ENCODE measurements at places on chromosomes 2 and 18.

DNA sequence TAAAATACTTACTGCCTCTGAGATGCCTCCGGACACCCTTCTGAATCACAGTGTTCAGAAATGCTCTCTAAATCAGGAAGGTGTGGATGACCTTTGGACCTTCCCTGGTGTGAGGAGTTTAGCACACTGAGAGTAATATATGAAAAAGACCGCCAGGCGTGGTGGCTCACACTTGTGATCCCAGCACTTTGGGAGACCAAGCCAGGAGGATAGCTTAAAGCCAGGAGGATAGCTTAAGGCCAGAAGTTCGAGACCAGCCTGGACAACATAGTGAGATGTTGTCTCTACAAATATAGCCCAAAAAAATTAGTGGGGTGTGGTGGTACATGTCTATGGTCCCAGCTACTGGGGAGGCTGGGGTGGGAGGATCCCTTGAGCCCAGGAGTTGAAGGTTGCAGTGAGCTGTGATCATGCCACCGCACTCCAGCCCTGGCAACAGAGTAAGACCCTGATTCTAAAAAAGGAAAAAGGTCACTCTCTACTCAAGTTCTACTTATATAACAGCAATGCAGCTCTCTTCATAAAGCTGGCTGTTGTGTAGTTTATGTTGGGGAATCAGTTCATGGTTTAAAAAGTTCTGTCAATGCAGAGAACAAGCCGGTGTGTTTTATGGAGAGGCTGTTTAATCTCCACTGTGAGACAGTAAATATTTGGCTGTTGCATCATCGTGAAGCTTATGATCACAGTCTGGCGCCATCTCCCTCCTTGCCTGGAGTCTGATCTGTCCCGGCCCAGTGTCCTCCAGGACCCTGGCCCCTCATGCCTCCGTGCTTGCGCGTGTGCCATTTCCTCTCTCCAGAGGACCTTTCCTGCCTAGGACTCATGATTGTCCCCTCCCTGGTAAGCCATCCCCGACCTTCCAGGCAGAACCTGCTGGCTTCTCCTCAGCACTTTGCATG lies 184.5 kb downstream of the FAM210A start:
- no peak for DNase-seq

GRCh38 chr18:21000667-21001066 lies 110.9 kb downstream of the ROCK1 start:
- no peak for DNase-seq

- DNase-seq: no peak
These were observed 163.9 kb upstream of the HNMT start for GRCh38 chr2:137800386-137800785.

DNA sequence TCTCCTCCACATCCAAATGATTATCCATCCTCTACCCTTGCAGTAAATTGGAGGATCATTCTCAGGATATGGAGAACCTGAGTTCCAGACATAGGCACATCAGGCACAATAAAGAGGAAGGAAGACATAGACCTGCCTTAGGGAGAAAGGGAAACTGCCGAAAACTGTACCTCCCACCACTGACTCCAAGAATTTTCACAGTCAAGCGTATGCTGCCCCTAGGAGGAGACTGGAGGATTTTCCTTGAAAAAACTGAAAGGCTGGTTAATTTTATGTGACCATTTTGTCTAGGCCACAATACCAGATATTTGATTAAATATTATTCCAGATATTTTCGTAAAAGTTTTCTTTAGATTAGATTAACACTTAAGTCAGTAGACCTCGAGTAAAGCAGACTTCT lies 638.5 kb upstream of the PKDCC start:
- no peak for DNase-seq

DNA sequence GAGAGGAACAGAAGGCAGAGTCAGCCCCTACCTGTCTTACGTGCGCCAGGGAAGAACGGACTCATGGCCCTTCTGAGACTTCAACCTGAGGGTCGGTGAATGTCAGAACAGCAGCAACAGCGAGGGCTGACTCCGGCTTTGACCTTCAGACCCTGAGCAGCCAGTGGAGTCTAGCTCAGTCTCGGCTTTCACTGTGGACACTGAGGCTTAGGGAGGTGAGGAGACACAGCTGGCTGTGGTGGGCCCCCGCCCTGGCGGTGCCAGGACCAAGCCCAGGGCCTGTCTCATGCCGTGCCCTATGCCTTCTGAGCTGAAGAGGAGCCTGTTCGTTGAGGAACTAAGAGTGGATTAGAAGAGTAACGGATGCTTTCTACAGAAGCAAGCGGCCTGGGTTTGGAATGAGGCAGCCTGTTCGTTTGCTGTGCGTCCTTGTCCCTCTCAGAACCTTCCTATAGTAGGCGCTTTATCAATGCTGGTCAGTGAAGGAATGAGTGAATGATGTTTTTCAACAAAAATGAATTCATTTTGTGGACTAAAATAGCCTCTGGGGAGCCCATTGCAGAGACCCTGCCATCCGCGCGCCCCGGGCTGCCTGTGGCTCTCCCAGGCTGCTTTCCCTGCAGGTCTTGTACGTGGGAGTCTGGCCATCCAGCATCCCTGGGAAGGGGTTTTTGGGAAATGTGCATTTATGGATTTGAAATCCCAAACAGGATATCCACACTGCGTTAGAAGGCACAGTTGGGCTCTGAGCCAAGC lies 38.9 kb downstream of the ASB1 start:
- DNase-seq: no peak

DNA sequence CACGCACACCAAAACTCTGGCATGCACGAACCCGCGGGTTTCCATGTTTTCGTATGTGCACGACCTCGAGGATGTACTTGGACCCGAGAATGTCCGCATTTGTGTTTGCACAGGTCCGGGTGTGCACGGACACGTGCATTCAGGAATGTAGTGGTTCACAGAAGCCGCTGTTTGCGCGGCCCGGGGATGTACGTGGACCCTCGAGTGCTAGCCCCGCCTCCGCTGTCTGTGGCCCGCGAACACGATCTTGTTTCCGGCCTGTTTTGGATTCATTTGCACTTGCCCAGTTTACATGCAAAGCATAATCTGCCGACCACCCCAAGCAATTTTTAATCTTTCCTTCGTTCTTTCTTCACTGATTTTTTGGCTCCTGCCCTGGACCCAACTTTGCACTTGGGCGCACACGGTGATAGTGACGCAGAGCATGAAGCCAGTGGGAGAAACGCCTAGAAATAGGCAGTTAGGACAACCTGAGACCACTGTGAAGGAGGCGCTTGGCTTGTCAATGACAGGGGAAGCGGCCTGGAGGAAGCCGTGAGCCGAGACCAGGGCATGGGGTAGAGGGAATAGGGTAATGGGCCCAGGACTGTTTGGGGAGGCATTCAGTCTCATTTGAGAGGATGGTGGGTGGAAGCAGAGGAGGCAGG lies 45.4 kb upstream of the PTMA start:
- no peak for DNase-seq

- peak; percentile 2 for DNase-seq
These were observed at the start of gene TUBA4A for GRCh38 chr2:219253753-219254589. TUBA4A (minus strand) TSS chr2:219253918; CDS start chr2:219253858, 60 bp downstream.

DNA sequence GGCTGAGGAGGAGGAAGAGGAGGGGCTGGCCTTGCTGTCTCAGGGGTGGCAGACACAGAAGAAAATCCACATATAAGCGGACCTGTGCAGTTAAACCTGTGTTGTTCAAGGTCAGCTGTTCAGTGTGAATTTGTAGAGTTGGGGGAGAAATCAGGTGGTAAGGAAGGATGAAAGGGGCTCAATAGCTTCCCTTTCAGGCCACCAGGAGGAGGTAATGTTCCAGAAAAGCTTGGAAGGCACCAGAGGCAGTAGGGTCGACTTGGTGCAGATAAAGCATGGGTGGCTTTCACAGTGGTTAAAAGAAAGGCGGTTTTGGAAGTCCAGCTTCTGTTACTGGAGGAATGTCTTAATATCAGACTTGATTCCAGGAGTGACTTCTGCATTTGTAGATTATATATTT lies 167.4 kb downstream of the THSD7B start:
- DNase-seq: peak; percentile 63

DNA sequence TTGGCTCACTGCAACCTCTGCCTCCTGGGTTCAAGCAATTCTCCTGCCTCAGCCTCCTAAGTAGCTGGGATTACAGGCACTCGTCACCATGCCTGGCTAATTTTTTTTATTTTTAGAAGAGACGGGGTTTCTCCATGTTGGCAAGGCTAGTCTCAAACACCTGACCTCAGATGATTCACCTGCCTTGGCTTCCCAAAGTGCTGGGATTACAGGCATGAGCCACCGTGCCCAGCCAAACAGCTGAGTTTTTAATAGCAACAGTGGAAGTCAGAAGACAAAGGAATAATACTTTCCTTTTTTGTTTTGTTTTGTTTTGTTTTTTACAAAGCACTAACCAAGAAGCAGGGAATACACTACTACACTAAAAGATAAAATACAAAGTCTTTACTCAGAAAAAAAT lies 16.9 kb downstream of the GPR75 start:
- no peak for DNase-seq

DNA sequence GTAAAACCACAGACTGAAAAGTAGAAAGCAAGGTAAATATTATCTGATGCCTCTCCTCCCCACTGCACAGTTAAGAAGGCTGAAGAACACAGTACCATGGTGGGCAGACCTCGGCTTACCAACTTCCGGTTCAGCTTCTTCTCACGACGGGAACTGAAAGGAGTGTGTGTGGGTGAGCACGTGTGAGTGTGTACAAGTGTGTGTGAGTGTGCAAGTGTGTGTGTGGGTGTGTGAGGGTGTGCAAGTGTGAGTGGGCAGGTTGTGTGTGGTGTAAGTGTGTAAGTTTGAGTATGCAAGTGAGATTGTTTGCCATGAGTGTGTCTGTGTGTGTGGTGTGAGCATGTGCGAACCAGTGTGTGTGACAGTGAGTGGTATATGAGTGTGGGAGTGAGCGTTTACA lies 103.5 kb downstream of the ADD2 start:
- DNase-seq: no peak

- no peak for DNase-seq
These were observed 49.6 kb downstream of the COL5A2 start for GRCh38 chr2:189129971-189130370.

DNA sequence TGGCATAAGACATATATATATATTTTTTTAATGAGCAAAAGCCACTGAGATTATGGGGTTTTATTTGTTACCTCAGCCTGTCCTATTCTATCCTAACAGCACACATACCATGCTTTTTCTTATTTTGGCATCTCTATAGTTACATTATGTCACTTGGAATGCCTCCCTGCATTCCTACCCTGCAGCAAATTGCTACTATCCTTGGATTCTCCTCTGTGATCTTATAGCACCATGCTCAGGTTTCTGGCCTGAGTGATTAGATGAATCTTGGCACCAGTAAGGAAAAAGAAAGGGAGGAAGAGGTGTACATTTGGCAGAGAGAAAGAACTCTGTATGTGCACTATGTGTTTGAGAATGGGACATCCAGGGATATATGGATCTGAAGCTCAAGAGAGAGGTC lies 86.3 kb upstream of the PELI1 start:
- no peak for DNase-seq

DNA sequence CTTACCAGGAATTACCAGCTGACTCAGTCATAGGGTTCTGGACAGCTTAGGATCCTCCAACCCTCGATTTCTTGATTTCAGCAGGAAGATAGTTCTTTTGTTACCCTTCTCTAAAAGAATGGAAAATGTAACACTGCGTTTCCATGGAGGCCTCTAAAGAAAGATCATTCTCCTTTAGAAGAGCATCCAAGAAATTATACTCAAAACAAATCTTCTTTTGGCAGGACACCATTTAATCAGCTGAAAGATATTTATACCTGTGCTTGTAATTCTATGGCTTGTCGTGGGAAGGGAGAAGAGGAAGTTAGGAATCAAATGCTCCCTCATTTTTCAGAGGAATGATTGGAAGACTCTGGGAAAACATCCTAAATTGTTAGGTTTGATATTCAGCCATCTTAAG lies 130.5 kb downstream of the RAB3GAP1 start:
- no peak for DNase-seq

GRCh38 chr2:205610437-205610836 lies 71.9 kb upstream of the NRP2 start:
- DNase-seq: no peak

DNA sequence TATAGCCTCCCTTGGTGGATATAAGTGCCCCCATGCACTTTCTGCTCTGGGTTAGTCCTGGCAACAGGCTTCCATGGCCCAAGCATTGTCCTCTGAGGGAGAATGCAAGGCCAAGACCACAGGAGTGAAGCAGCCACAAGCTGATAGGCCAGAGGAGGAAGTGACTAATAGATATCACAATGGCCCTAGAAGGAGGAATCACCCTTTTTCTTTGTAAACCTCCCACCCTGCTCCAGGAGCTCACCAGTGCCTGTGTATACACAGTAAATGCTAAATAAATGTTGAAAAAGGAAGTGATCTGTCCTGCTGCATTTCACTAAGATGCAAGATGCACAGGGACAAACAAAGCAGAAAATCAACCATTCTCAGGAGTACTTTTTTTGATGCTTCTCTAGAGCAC lies 49.7 kb upstream of the ABCA12 start:
- DNase-seq: no peak

DNA sequence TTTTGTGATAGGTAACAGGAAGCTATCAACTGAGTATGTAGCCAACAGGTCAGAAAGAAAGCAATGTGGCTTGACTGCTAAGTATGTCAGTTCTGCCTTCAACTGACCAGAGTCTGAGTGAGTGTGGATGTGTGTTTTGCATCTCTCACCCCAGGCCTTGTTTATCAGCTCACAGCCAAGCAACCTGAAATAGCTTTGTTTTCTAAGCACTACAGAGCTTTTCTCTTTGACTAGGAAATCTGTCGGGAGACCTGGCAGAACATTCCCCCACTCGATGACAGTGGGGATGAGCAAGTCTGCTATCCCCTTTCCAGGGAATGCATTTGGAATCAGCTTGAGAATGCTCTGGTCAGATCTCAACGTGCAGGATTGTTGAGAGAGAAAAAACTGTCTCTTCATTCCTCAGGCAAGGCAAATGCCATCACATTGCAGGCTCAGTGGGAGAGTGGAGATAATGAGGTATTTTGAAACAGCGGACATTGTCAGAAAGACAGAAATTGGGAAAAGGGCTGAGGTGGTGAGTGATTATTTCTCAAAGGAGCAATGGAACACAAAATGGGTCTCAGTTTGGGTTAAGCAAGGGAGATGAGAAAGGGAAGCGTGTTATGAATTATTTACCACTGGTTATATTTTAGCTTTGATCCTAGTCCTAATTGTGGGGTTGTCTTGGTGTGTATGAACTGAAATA lies 233.8 kb upstream of the PIK3C3 start:
- no peak for DNase-seq

- no peak for DNase-seq
These were observed 12.5 kb downstream of the MSTN start for GRCh38 chr2:190050001-190050400.
